SK-N-MC (cell line): ENCODE measurements at places on chromosomes 12 and 14.

GRCh38 chr12:120836114-120836684 is 68.0 kb downstream of the SPPL3 start:
- DNase-seq = no peak

DNA sequence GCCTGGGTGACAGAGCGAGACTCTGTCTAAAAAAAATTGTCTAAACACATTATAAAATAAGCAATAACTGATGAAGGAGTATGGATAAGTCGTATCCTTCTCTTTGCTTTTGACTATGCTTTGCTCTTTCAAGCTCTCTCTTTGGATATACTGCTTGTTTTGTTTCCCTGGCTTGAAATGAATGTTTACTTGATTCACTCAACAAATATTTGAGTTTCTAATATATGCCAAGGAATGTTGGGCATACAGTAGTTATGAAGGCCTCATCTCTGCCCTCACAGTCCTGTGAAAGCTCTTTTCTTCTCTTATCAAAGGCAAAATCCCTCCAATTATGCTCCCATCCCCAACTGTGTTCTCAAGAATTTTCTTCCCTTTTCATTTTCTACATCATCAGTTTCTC is 123.5 kb downstream of the PTPRR start:
- DNase-seq = no peak

DNA sequence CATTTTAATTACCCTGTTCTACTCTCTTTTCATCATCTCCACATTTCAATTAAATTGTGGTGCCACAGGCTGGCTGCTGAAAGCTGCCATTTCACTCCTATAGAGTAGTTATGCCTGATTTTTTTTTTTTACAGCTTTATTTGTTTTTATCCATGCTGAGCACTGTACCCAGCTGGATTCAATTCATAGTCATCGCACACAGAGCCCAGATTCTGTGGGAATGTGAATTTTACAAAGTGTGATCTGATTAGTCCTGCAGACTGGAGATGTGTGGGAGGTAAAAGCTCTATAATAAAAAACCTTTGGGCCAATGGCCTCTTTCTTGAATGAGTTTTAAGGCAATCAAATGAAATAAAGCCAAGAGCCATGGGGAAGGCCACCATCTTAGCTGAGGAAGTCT is 190.2 kb downstream of the ANO4 start:
- DNase-seq = no peak

- DNase-seq = no peak
Observed at GRCh38 chr14:51862176-51862796, 1.9 kb downstream of the GNG2 start.

DNA sequence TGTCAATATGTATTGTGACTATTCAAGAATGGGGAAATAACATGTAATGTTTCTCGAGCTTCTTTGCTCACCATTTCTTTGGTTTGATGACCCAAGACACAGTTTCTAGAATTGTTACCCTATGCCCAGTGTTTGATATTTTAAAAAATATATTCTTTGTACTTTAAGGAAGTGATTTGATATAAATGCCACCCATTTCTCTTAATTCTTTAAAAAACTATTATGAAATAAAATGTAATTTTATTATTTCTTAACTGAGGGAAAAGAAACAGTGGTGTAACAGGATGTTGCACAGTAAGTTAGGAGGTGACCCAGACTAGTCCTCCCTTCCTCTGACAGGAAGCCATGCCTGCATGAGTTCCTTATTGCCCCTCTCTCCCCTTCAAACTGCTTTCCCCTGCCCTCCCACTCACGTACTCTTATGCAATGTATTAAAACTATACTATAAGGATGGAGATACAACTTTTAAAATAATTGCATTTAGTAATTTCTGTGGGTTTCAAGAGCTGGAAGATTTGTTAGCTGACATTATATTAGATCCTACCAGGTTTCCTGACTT is 279.4 kb downstream of the TMTC2 start:
- no peak for DNase-seq

GRCh38 chr12:14741153-14741552 is 44.8 kb upstream of the GUCY2C start:
- no peak for DNase-seq

- DNase-seq = no peak
Observed at GRCh38 chr12:81295251-81295650, 217.4 kb downstream of the ACSS3 start.

- no peak for DNase-seq
Observed at GRCh38 chr12:119328111-119328510, 6.4 kb upstream of the CCDC60 start.

GRCh38 chr14:45906257-45906656 is 653.3 kb upstream of the MIS18BP1 start:
- no peak for DNase-seq

DNA sequence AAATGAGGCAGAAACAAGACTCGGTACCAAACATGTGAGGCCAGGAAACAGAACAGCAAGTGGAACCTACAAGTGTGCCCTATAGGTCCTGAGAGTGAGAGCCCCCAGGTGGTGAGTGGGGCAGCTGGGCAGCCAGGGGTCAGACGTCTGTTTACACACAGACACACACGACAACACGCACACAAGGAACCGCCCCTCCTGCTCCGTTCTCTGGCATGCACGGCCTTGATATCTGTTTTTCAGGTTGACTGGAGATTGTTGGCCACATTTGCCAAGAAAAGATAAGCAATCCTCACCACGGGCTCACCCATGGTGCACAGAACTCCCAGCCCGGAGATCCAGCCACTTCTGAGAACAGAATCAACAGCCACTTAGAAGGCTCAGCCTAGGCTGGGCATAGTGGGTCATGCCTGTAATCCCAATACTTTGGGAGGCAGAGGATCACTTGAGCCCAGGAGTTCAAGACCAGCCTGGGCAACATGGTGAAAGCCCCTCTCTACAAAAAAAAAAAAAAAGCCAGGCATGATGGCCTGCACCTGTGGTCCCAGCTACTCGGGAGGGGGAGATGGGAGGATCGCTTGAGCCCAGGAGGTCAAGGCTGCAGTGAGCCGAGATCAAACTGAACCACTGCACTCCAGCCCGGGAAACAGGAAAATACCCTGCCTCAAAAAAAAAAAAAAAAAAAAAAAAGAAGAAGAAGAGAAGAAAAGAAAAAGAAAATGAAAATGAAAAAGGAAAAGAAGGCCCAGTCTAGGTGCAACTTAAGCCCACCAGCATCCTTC is 19.4 kb upstream of the EIF5 start:
- DNase-seq = no peak

DNA sequence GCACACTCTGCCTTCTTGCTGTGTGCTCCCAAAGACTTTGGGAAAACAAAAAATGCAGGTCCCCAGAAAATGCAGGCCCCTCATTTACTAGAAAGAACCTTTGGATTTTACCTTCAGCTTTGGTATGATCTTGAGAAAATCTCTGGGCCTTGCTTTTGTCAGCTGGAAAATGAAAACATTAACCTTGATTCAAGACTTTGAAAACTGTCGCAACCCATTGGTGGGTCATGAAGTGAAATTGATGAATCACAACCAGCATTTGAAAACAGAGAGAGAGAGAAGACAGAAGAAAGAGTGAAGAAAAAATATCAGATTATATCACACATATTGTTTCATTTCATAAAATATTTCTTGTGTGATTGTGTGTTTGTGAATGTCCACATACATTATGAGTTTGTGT is 322.5 kb downstream of the ZFP36L1 start:
- DNase-seq = no peak

GRCh38 chr12:104276273-104277131 is 27.0 kb upstream of the EID3 start:
- DNase-seq = no peak

DNA sequence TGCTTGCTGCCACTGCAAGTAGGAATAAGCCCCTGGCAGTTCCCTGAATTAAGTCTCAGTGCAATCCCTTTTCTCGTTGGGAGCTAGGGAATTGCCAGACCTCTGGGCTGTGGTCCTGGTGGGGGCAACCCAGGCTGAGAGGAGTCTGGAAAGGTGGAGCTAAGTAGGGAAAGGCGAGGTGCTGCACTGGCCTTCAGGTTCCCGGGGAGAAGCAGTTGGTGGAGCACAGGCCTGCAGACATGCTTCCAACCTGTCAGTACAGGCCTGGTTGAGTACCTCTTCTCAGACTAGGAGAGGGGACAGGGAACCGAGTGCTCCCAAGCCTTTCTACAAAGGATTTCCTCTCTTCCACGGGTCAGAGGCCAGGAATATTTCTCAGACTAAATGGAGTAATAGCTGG is 1.5 kb downstream of the NRIP2 start:
- no peak for DNase-seq

DNA sequence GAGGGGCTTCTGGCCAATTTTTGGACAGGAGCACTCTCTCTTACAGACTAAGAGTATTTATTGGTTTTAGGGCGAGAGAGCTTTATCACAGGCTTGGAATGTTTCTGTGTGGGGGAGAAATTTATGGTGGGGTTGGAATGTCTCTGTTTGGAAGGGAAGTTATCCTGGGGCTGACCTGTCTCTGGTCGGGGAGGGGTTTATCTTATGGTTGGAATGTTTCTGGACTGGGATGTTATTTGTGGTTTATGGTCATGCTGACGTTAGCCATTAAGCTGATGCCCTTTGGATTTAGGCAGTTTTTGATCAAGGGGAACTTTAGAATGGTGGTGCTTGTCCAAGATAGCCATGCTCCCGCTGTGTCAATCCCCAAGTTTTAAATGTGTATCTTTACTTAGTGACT is 614.8 kb downstream of the DIO2 start:
- DNase-seq = no peak

DNA sequence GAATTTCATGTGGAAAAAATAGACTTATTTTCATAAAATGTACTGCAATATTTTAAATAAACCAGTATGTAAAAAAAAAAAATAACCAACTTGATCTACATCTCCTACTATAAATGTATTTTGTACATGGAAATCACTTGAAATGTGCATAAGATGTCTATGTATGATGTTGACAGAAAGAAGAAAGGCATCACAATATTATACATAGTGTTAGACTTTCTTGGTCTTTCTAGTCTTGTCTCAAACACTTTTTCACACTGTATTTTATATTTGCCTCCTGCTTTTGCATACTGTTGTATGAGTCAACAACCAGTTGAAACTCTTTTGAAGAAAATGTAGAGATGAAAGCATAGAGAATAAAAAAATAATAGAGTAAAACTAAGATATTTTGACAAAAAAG is 352.4 kb upstream of the MGAT4C start:
- no peak for DNase-seq

DNA sequence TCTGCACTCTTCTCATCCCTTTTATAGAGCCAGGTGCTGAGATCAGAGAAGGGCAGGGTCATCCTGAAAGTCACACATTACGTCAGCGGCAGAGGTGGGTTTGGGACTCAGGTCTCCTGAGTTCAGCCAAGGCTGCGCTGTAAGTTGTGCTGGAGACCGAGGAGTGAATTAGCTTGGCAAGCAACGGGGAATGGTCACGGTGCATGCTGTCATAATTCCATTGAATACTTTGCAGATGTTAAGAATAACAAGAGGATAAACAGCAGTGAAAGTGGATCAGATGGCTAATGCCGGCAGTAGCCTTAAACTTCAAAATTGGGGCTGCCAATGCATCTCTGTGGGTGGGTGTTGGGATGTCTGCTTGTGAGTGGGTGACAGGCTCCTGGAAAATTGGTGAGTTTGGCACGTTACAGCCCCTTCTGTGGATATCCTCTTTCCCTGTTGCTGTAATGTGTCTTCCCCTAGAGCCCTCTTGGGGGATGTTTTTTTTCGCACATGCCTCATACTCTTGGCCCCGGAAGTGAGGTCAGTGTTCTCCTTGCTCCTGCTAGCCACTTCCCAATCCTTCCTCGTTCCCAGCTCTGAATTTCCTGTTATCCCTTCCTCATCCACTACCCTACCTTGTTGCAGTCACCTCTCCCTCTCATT is 287.1 kb upstream of the SRRM4 start:
- no peak for DNase-seq

- no peak for DNase-seq
Observed at GRCh38 chr12:100329800-100330199, 27.1 kb upstream of the SLC17A8 start.

- no peak for DNase-seq
Observed at GRCh38 chr14:25103271-25103670, 53.3 kb upstream of the STXBP6 start.

DNA sequence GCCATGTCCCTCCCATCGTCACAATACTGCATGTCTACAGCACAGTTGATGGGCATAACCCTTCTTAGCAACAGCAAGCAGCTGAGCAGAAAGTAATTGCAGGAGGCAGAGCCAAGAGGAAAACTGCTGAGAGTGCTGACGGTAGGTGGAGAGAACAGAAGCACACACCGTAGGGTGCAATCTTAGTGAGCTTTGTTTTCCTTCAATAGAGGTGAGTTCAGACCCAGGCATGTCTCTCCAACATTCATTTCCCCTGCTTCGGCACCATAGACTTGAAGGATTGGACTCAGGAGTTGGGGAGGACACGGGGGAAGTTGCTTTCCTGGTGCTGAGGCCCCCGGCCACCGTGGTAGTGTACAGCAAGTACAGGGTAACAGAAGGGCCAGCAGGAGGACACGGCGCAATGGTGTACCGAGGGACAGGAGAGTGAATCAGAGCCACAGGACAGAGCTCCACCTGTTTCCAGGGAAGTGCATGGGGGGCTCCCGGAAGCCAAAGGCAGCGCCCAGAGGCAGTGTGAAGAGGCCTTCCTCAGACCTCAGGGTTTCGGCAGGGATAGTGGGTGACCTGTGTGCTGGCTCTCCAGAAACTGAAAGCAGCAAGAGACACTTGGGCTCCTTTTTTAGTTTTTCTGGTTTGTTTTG is 36.3 kb upstream of the SINHCAF start:
- DNase-seq = no peak

GRCh38 chr14:68376067-68376779 is 416.6 kb downstream of the ZFP36L1 start:
- no peak for DNase-seq

DNA sequence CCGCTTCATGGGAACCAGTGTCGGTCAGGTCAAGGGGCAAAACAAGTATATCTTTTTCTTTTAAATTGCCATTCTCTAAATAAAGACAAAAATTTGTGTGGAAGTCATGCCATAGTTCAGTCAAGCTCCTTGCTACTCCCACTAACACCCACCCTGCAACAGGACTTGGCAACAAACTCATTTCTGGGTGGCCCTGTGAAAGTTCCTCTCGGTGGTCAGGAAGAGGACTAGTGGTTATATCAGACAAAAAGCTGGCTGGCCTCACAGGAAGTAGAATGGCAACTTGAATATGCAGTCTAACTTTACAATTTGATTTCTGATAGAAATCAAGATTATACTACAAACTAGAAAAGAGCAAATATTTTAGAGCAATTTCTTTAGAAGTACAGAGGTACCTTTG is 11.2 kb downstream of the DHRS7 start:
- DNase-seq = no peak

- DNase-seq = no peak
Observed at GRCh38 chr12:85779768-85780167, 56.4 kb downstream of the RASSF9 start.

- DNase-seq = no peak
Observed at GRCh38 chr14:26088275-26088674, 509.6 kb downstream of the NOVA1 start.

- DNase-seq = no peak
Observed at GRCh38 chr14:50089208-50089607, 27.2 kb downstream of the VCPKMT start.

GRCh38 chr14:20631880-20632389 is 9.6 kb downstream of the OR6S1 start:
- no peak for DNase-seq
